Brain (organoid and tissue), 16 donors: ENCODE measurements at places on chromosomes 4 and X.
A peak's percentile ranks its signal among the peaks of the same experiment; 100 is the strongest.

DNA sequence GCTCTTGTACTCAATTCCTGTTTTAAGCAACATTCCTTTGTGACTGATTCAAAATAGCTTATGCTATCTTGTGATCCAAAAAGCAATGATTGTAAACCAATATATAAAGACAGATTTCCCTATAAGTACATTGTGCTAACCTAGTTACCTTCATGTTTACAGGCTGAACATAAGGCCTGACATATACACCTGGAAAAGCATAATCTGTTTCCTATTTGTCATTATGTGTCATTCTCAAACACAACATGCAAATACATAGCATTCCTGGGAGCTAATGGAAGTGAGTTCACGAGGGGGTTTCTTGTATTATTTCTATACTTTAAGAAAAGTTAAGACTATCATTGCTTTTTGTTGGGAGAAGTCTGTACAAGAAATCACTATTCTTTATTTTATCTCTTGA is 638.1 kb upstream of the AGA start:
- DNase-seq, result no peak

DNA sequence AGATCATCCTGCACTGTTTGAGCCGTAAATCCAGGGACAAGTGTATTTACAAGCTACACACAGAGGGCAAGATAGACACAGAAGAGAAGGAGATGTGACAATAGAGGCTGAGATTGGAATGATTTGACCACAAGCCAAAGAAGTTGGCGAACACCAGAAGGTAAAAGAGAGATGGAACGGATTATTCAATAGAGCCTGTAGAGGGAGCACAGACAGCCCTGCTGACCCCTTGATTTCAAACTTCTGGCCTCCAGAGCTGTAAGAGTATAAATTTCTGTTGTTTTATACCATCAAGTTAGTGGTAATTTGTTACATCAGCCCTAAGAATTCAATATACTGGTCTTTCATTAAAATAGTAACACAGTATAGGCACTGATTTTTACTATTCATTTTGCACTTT is 447.8 kb downstream of the FAT4 start:
- no peak for DNase-seq

DNA sequence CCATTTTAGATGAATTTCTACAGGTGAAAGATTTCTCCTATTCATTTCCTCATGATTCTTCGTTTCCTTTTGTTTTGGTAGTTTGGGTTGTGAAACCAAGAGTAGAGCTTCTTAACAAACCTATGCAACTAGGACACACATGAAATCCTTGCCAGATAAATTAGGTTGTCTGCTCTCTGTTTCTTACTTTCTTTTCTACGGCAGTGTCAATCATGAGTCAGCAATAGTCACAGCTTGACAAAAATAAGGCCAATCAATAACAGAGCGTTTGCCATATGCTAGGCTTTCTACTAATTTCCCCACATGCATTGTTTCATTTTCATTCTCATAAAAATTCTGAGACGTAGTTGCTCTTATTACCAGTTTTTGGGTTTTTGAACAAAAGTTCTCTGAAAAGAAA is 20.3 kb downstream of the CLRN2 start:
- DNase-seq, result no peak

- no peak for DNase-seq
These were observed 120.0 kb upstream of the SORBS2 start for GRCh38 chr4:185931986-185932385.

DNA sequence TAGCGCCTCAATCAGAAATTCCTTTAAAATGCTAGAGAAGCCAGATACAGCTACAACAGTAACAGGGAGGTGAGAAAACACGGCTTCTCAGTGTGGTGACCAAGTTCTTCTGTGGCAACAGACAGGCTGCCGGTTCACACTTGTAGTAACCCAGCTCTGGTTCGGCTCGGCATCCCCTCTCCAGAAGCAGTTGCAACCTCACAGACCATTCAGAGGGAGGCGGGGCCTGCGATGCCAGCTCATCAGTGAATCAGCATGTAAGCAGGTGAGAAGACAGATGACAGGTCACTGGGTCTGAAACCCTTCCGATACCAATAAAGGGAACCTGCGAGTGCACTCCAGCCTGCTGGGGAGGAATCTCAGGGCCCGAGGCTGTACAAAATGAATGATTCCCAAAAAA is 251.0 kb downstream of the KCNIP4 start:
- DNase-seq, result peak; percentile 59

- no peak for DNase-seq
These were observed 83.1 kb upstream of the SPIN4 start for GRCh38 chrX:63434206-63434605.

- DNase-seq, result no peak
These were observed 146.1 kb downstream of the PDHA2 start for GRCh38 chr4:95985791-95986550.

DNA sequence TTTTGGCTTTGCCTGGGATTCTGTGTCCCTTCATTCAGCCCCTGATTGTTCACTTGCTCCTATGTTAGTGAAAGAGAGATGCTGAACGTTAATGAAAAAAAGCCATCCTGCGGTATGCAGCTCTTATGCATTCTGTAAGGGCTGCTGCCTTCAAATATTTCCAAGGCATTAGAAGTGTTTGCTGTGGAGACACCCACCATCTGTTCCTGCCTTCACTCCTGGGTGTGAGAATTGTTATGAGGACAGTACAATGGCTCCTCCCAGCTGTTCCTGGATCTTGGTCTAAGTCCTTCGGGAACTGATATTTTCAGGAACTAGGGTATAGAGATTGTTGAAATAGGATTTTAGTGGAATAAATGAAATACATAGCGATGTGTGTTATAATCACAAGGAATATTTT is 427.1 kb upstream of the FAM47C start:
- DNase-seq, result peak; percentile 35

- no peak for DNase-seq
These were observed 330.1 kb upstream of the GIMD1 start for GRCh38 chr4:106698621-106699195.

DNA sequence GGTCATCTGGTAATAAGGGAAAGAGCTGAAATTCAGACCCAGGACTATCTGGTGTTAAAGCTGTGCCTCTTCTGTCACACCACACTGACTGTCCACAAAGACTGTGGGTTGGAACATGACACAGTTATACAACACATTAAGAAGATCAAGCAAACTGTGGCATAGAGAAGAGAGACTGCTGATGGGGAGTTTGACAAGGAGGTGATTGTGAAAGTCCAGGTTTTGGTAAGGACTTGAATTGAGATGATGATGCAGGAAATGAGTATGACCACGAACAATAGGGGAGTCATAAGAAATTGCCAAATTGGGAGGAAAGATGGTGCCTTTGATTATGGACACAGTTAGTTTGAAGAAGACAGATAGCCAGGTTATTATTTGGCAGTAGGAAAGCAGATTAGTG is 163.4 kb downstream of the PDGFRA start:
- no peak for DNase-seq

- no peak for DNase-seq
These were observed 30.3 kb downstream of the ABLIM2 start for GRCh38 chr4:8128100-8128856.

DNA sequence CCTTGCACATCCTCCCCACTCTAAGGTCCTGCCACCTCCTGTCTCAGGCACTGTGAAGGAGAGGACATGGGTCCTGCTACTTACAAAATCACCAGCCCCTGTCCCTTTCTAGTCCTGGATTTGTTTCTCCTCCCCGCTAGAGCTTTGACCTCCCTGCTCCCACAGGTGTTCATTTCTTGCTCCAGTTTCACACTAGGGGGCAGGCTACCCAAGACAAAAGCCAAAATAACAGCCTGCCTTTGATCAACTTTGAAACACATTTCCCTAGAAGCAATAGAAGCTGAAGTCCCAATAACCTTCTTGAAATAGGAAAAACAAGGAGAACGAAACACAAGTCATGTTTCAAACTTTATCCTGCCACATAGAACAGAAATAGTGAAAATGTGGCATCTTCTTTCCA is 164.4 kb downstream of the QDPR start:
- no peak for DNase-seq

DNA sequence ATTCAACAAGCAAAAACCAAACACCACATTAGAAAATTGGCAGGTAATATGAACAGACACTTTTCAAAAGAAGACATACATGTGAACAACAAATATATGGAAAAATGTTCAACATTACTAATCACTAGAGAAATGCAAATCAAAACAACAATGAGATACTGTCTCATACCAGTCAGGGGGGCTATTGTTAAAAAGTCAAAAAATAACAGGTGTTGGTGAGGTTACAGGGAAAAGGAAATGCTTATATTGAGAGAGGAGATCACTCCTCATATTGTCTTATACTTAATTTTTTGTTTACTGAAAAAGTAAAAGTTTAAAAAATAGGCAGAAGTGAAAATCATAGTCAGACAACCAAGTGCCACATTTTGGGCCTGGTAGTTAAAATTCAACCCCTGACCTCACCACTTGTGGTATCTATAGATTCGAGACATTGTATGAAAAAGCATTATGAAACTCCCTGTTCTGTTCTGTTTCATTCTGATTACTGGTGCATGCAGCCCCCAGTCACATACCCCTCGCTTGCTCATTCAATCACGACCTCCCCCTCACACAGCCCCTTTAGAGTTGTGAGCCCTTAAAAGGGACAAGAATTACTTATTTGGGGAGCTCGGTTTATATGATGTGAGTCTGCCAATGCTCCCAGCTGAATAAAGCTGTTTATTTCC is 153.7 kb upstream of the FGF16 start:
- no peak for DNase-seq

DNA sequence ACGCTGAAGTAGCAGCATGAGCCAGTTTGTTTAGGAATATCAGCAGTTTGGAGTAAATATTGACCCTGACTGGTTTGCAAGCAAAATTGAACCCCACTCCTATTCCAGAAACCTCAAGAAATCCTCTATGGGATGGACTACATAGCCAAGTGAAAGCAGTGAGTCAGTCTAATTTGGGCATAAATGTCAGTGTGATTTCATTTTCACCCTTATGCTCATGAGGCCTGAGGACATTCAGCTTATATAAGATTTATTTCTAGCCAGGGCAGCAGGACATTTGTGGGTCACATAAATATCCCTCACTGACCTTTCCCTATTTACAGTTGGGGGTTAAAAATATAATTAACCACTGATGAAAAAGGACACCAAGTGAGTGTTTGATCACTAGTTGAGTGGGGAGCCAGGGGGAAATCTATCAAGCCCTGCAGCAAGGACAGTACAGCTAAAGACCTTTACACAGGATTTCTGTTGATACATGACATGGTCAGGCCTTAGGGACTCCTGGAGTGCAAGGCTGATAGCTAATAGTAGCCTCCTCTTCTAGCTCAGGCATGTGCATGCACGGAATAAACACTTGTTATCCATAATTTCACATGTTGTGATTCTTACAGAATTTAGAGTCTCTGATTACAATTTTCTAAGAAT is 996.9 kb upstream of the GRIA3 start:
- no peak for DNase-seq

DNA sequence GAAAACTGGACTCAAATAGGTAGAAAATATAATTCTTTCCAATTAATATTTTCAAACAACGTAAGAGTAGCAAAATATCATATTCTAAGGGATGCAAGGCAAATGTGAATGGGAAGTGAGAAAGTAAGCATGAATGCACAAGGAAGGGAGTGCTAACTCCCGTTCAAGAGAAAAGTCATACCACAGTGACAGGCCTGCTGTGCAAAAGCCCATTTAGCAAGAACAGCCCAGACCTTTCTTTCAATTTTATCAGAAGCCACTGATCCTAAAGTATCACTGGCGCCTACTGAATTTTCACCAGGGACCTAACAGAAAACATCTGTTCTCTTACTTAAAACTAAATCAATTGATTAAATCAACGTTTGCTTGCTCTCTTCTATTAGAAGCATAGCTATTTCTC is 157.9 kb upstream of the DKK2 start:
- no peak for DNase-seq

DNA sequence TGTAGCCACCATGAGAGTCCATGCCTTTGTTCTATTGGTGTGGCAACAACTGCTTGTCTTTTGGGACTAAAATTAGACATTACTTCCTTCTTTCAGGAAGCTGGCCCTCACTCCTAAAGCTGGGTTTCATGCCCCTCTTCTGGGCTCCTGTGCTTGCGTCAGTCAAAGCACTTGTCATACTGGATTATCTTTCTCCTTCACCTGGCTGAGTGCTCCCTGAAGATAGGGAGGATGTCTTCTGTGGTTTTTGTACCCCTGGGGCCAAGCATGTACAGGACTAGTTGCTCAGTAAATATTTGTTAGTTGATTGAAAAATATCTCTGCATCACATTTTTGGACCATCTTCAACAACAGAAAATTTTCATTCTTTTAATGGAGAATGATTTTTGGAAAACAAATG is 26.1 kb upstream of the LONRF3 start:
- no peak for DNase-seq

- no peak for DNase-seq
These were observed 6.8 kb downstream of the ATP2B3 start for GRCh38 chrX:153524234-153524633.

GRCh38 chr4:40856277-40856839 is 106.6 kb downstream of the NSUN7 start:
- DNase-seq, result no peak

DNA sequence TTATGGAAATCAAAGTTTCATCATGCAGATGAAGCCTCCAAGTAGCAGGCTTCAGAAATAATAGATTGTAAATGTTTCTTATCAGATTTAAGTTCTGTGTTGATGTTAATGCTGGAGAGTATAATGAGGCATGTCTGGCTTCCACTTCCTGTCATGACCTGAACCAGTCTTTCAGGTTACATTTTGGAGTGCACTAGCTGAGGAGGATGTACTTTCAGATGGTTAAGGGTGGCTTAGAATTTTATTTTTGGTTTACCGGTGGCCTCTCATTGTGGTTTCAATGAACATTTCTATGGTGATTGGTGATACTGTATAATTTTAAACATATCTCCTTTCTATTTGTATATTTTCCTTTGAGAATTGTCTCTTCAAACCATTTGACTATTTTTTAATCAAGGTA is 890.4 kb downstream of the SH3BGRL start:
- DNase-seq, result no peak

DNA sequence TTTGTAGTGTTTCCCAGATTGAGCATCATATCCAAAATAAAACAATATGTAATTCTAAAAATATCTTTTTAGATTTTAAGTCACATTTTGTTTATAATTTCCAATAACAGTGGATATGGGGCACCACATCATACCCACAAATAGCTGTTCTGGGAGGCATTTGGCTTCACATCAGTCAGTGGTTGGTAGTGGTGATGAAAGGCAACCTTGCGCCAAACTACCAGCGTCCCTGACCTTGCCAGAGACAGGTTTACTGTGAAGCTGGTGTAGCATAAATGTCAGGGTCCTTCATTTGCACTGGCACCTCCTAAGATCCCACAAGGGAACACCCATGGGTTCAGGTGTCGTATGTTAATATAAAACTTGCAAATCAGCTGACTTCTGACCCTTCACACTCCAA is 222.2 kb downstream of the DCTD start:
- DNase-seq, result no peak
